ENCODE measurements at places on chromosomes 16 and 17.

DNA sequence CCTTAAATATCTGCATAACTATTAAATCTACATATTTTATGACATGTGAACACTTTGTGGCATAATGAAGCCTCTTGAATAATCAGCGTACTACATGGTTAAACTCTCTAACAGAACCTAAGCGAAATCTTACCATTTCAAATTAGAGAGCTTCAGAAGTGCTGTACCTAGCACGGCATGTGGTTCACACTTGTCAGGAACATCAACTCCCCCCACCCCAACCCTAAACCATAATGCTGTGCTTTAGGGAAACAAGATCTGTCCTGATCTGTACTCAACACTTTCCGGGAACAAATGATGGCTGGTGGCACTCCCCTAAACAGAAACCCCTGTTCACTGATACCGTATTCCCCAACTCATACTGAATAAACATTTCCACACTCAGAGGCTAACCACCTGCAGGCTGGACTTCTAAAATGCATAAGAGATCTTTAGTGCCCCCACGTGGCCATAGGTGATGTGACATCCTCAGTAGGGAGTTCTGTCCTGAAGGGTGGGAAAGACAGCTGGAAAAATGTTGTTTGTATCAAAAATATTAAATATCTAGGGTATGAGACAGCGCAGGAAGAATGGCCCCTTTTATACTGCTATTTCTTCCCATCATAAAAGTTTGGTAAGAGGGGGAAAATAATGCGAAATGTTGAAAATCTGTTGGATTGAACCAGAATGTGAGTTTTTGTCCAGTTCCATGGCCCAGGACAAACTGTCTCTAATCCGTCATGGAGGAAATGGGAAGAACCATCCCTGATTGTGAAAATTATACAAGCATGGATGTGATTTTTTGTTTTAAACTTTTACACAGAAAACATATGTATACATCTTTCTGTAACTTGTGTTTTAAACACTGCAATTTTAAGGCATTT is 88.6 kb downstream of the USP31 start:
- peak; percentile 62 for DNase-seq

- peak; percentile 72 for DNase-seq
These were observed 4.6 kb upstream of the TAF15 start for GRCh38 chr17:35804658-35805192.

- no peak for DNase-seq
These were observed 164.4 kb upstream of the GSE1 start for GRCh38 chr16:85448557-85449190.

GRCh38 chr16:66205287-66206231 is 160.9 kb upstream of the CDH5 start:
- no peak for DNase-seq

GRCh38 chr16:51439271-51439670 is 288.2 kb upstream of the SALL1 start:
- no peak for DNase-seq

GRCh38 chr17:44219616-44220212 is at the start of gene UBTF:
TSS of gene UBTF (minus strand) at chr17:44219675. CDS start at chr17:44218229, 1,446 bp downstream.
- peak; percentile 49 for DNase-seq

GRCh38 chr16:84464116-84464515 is 40.3 kb downstream of the MEAK7 start:
- DNase-seq, result no peak

GRCh38 chr16:19657831-19658230 is 60.2 kb downstream of the KNOP1 start:
- no peak for DNase-seq

Measured in hematopoietic multipotent progenitor cell treated with erythropoietin and hydrocortisone succinate and interleukin-3 and kit ligand, for 15 days (in vitro differentiated cells).